ENCODE measurements at places on chromosomes 2 and 18.

- DNase-seq = no peak
Observed at GRCh38 chr2:120832296-120833070, 96.8 kb downstream of the GLI2 start.

DNA sequence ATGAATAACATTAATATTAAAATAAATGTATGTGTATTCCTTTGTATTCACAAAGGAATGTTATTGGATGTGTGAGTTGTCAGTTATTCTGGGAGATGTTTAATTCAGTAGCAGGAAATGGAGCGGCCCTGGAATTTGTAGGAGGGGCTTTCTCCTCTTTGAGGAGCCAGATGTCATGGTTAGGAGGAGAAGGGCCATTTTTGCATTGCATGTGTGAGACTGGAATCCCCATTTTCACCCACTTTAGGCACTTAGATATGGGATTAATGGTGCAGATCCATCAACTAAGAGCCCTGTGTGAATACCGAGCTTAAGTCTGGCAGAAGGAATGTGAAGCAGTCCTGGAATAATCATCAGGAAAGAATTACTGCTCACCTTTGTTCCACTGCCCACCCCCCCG is 439.2 kb downstream of the PARD3B start:
- no peak for DNase-seq

DNA sequence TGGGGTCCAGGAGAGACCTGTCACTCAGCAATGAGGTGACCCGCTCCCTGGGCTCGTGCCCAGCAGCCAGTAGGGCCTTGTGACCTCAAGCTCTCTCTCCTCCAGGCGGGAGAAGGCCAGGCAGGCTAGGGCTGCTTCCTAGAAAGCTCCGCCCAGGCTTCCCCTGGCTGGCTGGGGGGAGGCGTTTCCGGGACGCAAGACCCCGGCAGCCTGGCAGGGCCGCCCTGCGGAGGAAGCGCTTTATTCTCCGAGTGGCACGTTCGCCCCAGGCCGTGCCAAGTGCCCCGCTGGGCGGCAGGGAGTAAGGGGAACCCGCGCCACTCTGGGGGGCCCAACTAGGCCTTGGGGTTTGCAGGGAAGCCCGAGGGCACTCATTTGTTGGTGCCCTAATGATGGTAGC is 21.2 kb upstream of the EPAS1 start:
- DNase-seq = no peak

DNA sequence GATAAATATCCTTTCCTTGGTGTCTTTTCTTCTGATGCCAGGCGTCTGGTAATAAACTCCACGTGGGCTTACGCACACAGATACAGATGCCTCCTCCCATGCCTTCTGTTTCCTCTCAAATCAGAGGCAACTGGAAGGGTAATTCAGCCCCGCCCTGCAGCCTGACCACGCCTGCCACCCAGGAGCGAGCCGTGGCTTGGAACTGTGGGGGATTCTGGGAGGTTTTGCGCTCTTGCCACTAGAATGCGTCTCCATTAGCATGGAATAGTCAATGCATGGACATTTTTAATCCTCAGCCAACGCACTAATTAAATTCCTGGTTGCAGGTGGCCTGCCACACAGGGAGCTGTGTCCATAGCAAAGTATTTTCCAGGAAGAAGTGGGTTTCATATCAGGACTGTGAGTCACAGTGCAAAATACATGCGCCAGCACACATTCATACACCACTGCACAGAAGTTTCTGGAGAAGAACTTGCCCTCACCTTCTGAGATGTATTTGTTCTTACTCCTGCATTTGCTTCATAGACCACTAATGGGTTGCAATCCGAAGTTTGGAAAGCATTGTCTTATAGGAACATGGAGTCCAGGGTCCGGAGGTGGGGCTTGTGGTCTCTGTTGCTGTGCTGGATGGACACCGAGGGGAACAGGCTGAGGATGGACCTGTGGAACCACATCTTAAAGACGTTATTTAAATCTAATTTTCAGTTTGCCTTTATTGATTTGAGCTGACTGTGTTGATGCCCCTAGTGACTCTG is 151.4 kb downstream of the LDLRAD4 start:
- no peak for DNase-seq

GRCh38 chr2:133953524-133953923 is 300.3 kb upstream of the MGAT5 start:
- no peak for DNase-seq

DNA sequence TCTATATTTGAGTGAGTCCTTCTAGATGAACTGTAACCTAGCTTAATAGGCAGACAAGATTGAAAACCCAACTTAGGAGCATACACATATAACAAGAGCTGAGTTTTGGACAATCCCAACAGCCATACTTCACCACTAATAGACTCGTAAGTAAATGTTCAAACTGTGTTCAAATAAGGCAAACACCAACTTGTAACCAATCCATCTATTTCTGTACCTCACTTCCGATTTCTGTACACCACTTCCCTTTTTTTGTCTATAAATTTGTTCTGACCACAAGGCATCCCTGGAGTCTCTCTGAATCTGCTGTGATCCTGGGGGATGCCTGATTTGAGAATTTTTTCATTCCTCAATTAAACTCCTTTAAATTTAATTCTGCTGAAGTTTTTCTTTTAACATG is 1149.1 kb upstream of the NRXN1 start:
- DNase-seq = no peak

GRCh38 chr2:128790541-128791001 is 471.9 kb upstream of the HS6ST1 start:
- DNase-seq = no peak

All from activated T-cell treated with anti-CD3 and anti-CD28 coated beads for 4 hours (primary cell).